ENCODE measurements at places on chromosomes 16 and 17. TPM values are rescaled to one million over a fixed set of nuclear protein-coding genes. Genes with fewer than 3 reads are reported as not detected.

ASPHD1 gene
- 1.2 TPM for total RNA-seq

GRCh38 chr17:16872351-16873173 is 99.4 kb downstream of the TNFRSF13B start:
- H3K27ac ChIP-seq = no peak overlapping the region
- no peaks in the 10 kb centered on the region for H3K4me1 ChIP-seq
- H3K36me3 ChIP-seq = no peaks in the 10 kb centered on the region
- H3K27me3 ChIP-seq = no peaks in the 10 kb centered on the region
- H3K4me3 ChIP-seq = no peak overlapping the region

GRCh38 chr17:49342575-49342936 is 19.5 kb downstream of the ZNF652 start:
- H3K4me1 ChIP-seq = peaks cover 43% of the 10 kb centered on the region
- H3K27me3 ChIP-seq = no peaks in the 10 kb centered on the region
- H3K36me3 ChIP-seq = no peaks in the 10 kb centered on the region
- H3K4me3 ChIP-seq = no peak overlapping the region

GRCh38 chr16:49622084-49622390 is 233.9 kb downstream of the ZNF423 start:
- no peak overlapping the region for H3K27ac ChIP-seq
- H3K4me1 ChIP-seq = peaks cover 15% of the 10 kb centered on the region
- H3K36me3 ChIP-seq = no peaks in the 10 kb centered on the region

- H3K27me3 ChIP-seq = no peaks in the 10 kb centered on the region
- peaks cover 3% of the 10 kb centered on the region for H3K4me1 ChIP-seq
- no peaks in the 10 kb centered on the region for H3K36me3 ChIP-seq
- no peak overlapping the region for H3K27ac ChIP-seq
These were observed 6.1 kb upstream of the UQCRC2 start for GRCh38 chr16:21946889-21947635.

- H3K36me3 ChIP-seq = peaks cover 93% of the 10 kb centered on the region
- no peak for DNase-seq
- H3K27ac ChIP-seq = no peak overlapping the region
- H3K27me3 ChIP-seq = no peaks in the 10 kb centered on the region
- H3K4me1 ChIP-seq = no peaks in the 10 kb centered on the region
These were observed 21.6 kb upstream of the EVPL start for GRCh38 chr17:76048711-76049110.

DNA sequence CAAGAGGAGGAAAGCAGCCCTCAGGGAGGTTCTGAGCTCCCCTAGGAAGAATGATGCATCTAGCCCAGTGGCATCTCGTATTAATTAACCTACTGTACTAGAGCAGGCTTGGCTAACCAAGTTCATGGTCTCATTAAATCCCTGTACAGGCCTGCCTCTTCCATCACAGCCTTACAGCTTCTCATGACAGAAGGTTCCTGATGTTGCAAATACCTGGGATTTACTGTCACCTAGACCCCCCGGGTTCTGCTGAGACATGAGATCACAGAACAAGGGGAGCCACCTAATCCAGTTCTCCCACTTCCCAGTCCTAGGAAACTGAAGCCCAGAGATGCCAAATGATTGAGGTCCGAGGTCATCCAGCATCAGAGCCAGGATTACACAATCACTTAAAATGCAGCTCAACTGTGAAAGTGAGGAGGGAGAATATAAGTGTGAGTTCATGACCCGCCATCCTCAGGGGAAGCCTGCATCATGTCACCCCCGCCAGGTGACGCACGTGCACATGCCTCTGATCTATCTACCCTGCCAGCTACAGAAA is 23.9 kb downstream of the ACLY start:
- no peaks in the 10 kb centered on the region for H3K36me3 ChIP-seq
- DNase-seq = no peak
- no peak overlapping the region for H3K4me3 ChIP-seq
- H3K4me1 ChIP-seq = peaks cover 4% of the 10 kb centered on the region
- H3K27me3 ChIP-seq = no peaks in the 10 kb centered on the region
- H3K27ac ChIP-seq = no peak overlapping the region

GPR139 gene
- not detected for total RNA-seq

DNA sequence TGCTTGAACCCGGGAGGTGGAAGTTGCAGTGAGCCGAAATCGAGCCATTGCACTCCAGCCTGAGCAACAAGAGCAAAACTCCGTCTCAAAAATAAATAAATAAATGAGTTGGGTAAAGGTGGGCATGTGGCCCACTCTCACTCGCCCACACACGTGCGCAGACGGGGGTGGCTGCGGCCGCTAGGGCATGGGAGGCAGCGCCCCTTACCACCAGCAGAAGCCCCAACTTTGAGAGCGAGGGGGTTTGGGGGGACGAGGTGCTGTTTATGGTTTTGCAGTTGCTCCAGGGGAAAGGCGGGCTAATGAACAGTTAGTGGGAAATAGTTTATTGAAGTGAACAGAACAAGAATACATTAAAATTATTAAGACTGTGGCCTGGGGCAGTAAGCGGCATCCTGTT is 14.9 kb upstream of the RBFOX3 start:
- DNase-seq = peak; percentile 3
- no peaks in the 10 kb centered on the region for H3K27me3 ChIP-seq
- H3K4me3 ChIP-seq = no peak overlapping the region

- no peaks in the 10 kb centered on the region for H3K36me3 ChIP-seq
- no peak overlapping the region for H3K27ac ChIP-seq
- H3K27me3 ChIP-seq = no peaks in the 10 kb centered on the region
- DNase-seq = no peak
These were observed 13.6 kb downstream of the SMPD3 start for GRCh38 chr16:68434624-68435210.

PRAC1 gene
- total RNA-seq = not detected

GRCh38 chr16:23501291-23501690 is 9.0 kb downstream of the GGA2 start:
- no peaks in the 10 kb centered on the region for H3K36me3 ChIP-seq
- no peaks in the 10 kb centered on the region for H3K27me3 ChIP-seq
- H3K27ac ChIP-seq = no peak overlapping the region

- no peak overlapping the region for H3K27ac ChIP-seq
- H3K4me1 ChIP-seq = no peaks in the 10 kb centered on the region
- no peak for DNase-seq
- no peak overlapping the region for H3K4me3 ChIP-seq
- H3K36me3 ChIP-seq = no peaks in the 10 kb centered on the region
These were observed 113.9 kb upstream of the FOXF1 start for GRCh38 chr16:86396422-86396821.

DNA sequence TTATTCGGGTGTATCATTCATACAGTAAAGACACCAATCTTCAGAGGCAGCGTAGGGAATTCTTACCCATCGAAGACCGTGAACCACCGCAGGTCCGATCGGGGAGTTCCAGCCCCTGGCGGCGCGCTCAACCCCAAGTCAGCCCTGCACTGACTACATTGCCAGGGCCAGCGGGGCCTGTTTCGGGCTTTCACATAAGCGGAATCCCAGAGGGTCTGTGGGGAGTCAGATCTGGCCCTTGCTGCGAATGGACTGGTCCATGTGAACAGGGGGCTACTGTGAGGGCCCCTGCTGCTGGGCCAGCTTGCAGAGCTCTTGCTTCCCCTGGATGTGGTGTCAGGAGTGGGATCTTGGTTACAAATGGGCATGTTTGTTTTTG is 7.6 kb downstream of the PDE6G start:
- peaks cover 30% of the 10 kb centered on the region for H3K27me3 ChIP-seq
- DNase-seq = no peak

GRCh38 chr16:54053891-54054820 is 232.4 kb downstream of the IRX3 start:
- DNase-seq = no peak
- H3K36me3 ChIP-seq = no peaks in the 10 kb centered on the region
- no peak overlapping the region for H3K4me3 ChIP-seq

DNA sequence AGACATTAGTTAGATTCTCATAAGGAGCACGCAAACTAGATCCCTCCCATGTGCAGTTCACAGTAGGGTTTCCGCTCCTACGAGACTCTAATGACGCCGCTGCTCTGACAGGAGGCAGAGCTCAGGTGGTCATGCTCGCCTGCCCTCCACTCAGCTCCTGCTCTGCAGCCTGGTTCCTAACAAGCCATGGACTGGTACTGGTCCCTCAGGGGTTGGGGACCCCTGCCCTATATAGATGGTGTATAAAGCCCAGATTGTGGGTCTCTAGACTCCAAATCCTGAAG is 52.1 kb upstream of the LYRM9 start:
- H3K27me3 ChIP-seq = no peaks in the 10 kb centered on the region
- DNase-seq = no peak
- no peak overlapping the region for H3K4me3 ChIP-seq
- H3K36me3 ChIP-seq = no peaks in the 10 kb centered on the region
- no peaks in the 10 kb centered on the region for H3K4me1 ChIP-seq

- peak within 1 kb of the TSS; percentile 30 for H3K27ac ChIP-seq
- no peaks in the 10 kb centered on the region for H3K27me3 ChIP-seq
- H3K36me3 ChIP-seq = peaks cover 2% of the 10 kb centered on the region
- peak within 1 kb of the TSS; percentile 12 for H3K4me3 ChIP-seq
- peak; percentile 85 for DNase-seq
- H3K4me1 ChIP-seq = peaks cover 33% of the 10 kb centered on the region
These were observed at the start of gene TP53I13 for GRCh38 chr17:29568331-29569244. TP53I13 (plus strand) TSS chr17:29568701; CDS start chr17:29568759, 58 bp downstream.

CBFA2T3 gene
- total RNA-seq = 2.9 TPM

CMTM1 gene
- 0.36 TPM for total RNA-seq

DNA sequence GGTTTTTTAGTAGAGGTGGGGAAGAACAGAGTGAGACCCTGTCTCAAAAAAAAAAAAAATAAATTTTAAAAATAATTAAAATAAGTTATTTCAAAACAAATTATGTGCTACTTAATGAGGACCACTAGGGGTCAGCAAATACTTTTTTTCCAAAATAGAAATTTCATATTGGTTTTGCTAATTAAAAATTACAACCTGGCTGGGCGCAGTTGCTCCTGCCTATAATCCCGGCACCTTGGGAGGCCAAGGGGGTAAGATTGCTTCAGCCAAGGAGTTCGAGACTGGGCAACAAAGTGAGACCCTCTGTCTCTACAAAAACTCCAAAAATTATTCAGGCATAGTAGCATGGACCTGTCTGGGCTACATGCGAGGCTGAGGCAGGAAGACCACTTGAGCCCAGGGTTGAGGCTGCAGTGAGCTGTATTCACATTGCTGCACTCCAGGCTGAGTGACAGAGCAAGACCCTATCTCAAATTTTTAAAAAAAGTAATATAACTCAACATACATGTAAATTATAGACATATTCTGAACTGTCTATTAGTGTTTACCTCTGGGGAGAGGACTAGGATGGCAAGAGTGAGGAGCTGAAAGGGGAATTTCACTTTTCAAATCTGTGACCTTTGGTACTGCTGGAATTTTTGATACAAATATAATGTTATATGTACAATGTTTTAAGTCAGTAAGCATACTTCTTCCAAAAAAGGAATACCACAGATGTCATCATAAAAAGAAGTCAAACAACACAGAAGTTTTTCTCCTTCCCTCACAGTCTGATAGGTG is 8.1 kb downstream of the MEIOB start:
- H3K4me1 ChIP-seq = no peaks in the 10 kb centered on the region
- H3K27ac ChIP-seq = no peak overlapping the region
- DNase-seq = no peak
- H3K27me3 ChIP-seq = peaks cover 27% of the 10 kb centered on the region
- no peaks in the 10 kb centered on the region for H3K36me3 ChIP-seq

DNA sequence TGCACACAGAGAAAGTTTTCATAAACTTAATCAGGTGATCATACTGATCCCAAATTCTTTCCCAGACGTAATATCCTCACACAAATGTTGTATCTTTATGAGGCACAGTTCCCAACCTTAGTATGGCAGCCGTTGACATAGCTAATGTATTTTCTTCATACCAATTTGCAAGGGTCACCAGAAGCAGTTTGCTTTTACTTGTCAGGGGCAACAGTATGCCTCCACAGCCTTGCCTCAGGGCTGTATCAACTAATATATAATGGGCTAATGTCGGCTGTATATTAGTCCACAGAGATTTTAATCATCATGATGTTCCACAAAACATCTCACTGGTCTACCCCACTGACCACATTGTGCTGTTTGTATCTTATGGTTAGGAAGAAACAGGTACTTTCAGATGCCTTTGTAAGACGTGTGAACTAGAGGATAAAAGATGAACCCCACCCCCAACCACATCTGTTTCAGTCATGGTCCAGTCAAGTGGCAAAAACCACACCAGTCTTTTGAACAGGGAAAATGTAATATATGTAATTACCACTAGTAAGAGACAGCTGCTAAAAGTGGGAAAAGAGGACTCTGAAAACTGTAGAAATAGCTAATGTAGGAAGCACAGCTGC is 55.2 kb downstream of the GAN start:
- no peak for DNase-seq
- H3K27ac ChIP-seq = no peak overlapping the region
- no peaks in the 10 kb centered on the region for H3K27me3 ChIP-seq
- H3K4me3 ChIP-seq = no peak overlapping the region

GRCh38 chr16:2745116-2745890 is 7.1 kb upstream of the SRRM2 start:
- no peaks in the 10 kb centered on the region for H3K36me3 ChIP-seq
- H3K4me1 ChIP-seq = no peaks in the 10 kb centered on the region
- no peak overlapping the region for H3K4me3 ChIP-seq
- no peak overlapping the region for H3K27ac ChIP-seq
- H3K27me3 ChIP-seq = no peaks in the 10 kb centered on the region

- H3K36me3 ChIP-seq = no peaks in the 10 kb centered on the region
- no peak overlapping the region for H3K27ac ChIP-seq
- no peak for DNase-seq
- H3K27me3 ChIP-seq = no peaks in the 10 kb centered on the region
- H3K4me1 ChIP-seq = peaks cover 3% of the 10 kb centered on the region
These were observed 42.7 kb downstream of the ATF7IP2 start for GRCh38 chr16:10428433-10429168.

SMPD3 gene
- total RNA-seq = 7.8 TPM

GRCh38 chr16:23966597-23967394 is 131.0 kb downstream of the PRKCB start:
- H3K36me3 ChIP-seq = no peaks in the 10 kb centered on the region
- DNase-seq = no peak
- H3K4me3 ChIP-seq = no peak overlapping the region
- no peak overlapping the region for H3K27ac ChIP-seq
- no peaks in the 10 kb centered on the region for H3K27me3 ChIP-seq

GRCh38 chr16:89506791-89507191 is 1.4 kb upstream of the SPG7 start:
- H3K27me3 ChIP-seq = no peaks in the 10 kb centered on the region
- peaks cover 20% of the 10 kb centered on the region for H3K4me1 ChIP-seq
- H3K27ac ChIP-seq = peak overlapping the region; percentile 95
- DNase-seq = no peak
- no peaks in the 10 kb centered on the region for H3K36me3 ChIP-seq

PHF23 gene
- 88.0 TPM for total RNA-seq

GRCh38 chr17:81164371-81165245 is 699 bp upstream of the PVALEF start:
- peaks cover 6% of the 10 kb centered on the region for H3K4me1 ChIP-seq
- DNase-seq = no peak
- no peak overlapping the region for H3K27ac ChIP-seq
- H3K4me3 ChIP-seq = no peak overlapping the region

RHBDL3 gene
- total RNA-seq = 6.8 TPM

TEX14 gene
- total RNA-seq = not detected

ABCC6 gene
- total RNA-seq = 3.3 TPM
